Central memory CD8-positive, alpha-beta T cell (primary cell): ENCODE measurements at places on chromosomes 4 and X.
A peak's percentile ranks its signal among the peaks of the same experiment; 100 is the strongest.

DNA sequence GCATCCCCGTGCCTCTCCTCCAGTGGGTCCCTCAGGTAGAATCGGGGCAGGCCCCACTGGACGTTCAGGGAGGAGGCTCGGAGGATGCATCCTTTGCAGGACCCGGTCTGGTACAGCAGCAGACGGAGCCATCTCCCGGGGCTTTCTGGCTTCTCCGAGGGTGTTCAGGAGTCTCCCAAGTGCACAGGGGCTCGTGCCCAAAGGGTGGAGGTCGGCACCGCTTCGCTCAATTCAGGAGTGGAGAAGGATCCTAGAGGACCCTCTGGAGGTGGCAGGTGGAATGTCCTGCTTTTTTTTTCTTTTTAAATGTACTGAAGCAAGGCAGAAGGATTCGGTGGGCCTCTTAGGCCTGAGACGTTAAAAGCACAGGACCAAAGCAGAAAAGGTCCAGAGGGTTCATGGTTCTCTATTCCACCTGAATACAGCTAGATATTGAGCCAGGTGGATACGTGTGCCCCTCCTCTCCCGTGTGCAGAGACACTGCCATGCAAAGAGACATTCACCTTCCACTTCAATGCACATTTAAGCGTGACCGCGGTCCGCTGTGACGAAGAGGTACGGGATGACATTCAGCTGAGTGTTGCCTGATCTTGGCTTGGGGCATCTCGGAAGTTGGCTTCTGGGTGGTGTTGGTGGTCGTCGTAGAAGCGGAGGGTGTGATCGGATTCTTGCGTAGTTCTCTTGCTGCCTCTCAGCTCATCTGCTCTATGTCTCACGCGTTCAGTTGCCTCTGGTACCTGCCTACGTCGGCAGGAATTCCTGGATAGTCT lies 281.2 kb upstream of the AGTR2 start:
- no peak for DNase-seq

GRCh38 chrX:104697294-104697693 lies 131.3 kb downstream of the IL1RAPL2 start:
- no peak for DNase-seq

GRCh38 chr4:84583876-84584380 lies 1.0 kb downstream of the CDS1 start:
- DNase-seq = no peak

DNA sequence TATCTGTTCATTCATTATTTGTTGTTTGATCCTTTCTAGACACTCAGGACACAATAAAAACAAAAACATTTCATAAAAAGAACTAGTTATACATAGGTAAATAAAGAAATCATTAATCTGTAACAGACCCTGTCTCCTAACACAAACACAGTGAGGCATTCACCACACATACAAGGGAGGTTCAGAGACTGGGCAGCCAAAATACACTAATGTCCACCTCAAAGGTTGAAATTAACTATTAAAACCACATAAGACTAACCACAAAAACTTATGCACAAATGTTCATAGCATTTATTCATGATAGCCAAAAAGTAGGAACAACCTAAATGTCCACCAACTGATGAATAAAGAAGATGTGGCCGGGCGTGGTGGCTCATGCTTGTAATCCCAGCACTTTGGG lies 7.8 kb downstream of the PAPSS1 start:
- DNase-seq = no peak

DNA sequence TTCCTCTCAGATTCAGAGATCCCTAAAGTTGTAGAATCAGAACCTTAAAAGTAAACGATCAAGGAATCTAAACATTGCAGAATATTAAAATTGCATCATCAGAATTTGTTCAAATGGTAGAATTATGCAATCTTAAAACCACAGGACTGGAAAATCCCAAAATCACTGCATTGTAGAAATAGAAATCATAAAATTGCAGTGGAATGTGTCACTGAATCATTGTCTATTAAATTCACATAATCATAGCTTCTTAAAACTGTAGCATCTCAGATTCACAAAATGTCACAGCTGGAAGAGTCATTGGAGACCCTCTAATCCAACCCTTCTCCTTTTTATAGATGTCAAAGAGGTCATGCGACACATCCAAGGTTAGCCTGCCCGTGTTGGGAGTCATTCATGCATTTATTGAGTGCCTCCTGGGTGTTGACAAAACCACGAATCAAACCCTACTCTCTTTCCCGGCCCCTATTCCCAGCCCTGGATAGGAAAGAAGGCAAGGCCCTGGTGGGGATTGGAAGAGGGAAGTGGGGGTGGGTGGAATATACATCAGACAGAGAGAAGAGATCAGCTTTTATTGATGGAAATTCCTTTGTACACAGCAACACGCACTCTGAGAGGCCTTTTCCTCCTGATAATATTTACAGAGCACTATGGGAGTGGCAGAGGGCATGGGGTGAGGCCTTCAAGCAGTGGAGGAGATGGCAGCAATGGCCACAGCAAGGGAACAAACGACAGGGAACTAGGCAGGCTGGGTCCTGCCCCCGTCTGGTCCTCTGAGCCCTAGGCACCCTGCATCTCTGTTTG lies 15.4 kb downstream of the IQSEC2 start:
- DNase-seq = no peak

DNA sequence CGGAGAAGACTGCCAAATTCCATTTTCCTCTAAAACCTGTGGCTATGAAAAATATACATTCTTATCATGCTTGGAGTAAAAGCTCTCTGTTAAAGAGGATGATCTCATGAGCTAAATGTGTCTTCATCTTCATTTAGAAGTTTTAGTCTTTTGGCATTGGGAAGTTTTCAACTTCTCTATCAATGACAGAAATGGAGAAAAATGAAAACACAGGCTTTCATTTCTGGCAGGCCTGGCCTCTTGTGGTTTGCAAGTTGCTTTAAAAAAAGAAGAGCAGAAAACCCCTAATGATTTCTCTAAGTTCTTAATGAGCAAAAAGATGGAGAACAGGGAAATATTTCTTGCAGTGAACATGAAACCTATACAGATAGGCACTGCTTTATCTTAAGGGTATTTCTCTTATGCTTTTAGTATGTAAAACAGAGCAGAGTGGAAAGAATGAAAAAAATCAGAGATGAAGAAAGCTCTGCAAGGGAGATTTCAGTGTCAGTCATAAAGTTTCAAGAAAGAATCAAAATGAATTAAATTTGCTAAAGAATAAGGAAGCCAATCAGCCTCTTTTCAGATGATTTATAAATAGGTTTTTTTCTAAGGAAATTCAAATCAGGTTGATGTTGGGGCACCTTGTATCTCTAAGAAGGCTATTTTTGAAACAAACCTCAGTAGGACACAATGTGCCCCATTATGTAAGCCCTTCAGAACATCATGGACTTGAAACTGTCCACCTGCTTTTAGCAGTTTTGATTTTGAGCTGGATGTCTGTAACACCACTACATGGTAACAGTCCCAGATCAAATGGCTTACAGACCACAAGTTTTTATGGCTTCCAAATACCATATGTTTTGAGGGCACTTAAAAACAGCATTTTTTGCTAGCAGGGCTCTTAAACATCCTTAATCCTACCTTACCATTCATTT lies 225.0 kb downstream of the GRIA3 start:
- DNase-seq = no peak

GRCh38 chrX:103453655-103454054 lies 65.6 kb downstream of the RAB40A start:
- DNase-seq = no peak

- no peak for DNase-seq
Observed at GRCh38 chrX:150262456-150262855, 100.7 kb upstream of the MAMLD1 start.

DNA sequence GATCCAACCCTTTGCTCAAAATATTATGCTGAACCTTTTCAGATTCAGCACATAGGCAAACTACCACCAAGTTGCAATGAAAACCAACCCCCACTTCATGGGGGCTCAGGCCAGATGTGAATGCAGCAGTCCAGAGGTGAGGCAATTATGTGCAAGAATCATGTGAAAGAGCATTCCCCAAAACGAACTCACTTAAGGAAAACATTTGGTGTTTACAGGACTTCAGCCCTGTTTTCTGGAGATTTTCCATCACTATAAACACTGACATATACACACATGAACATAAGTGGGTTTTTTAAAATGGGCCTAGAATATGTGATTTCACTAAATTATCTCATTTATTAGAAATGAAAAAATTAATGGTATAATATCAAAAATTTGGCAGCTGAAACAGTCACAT lies 31.5 kb downstream of the BMP3 start:
- no peak for DNase-seq

DNA sequence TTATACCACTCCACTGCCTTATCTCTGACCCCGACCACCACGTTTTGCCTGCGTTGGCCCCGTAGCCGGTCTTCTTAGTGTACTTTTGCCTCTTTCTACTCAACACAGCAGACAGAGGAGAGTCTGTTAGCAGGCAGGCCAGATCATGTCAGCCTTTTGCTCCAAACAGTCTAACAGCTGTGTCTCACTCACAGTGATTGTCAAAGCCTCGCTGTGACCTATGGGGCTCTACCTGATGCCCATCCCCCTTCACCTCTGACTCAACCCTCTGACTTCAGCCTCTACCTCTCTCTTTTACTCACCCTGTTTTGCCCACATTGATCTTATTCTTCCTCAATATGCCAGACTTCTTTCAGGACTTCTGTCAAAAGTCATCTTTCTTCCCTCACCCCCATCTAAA lies 127.1 kb downstream of the TRIML1 start:
- no peak for DNase-seq

DNA sequence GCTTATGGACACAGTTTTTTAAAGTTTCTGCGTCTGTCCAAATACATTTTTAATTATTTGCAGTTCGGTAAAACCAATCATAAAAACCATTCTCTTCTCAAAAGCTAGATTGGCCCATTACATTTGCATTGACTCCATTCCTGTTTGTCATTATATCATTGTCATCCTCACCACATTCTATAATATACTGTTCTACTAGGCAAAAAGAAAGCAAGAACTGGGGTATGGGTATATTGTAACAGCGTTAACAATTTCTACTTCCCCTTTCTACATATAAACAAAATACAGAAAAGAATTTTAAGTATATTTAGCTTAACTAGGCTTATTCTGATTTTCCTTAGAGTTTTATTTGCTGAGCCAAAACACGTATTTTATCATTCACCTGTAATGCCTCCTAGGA lies 91.8 kb downstream of the RAP1GDS1 start:
- no peak for DNase-seq

DNA sequence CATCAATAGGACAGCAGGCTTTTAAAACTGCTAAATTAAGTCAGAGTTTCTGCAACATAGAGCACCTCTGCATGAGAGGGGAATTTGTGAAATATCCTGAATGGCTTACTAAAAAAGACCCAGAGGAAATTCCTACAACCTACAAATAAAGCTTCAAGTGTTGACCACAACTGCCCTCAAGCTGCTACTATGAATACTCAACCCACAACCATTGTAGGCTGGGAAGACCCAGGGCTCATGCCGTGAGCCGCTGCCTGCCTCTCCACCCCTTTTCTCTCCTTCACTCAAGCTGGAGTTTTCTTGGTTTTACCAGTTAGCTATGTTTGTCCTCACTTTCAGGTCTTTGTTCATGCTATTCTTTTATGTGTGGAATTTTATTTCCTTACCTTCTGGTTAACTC lies 151.6 kb downstream of the EMCN start:
- DNase-seq = no peak

DNA sequence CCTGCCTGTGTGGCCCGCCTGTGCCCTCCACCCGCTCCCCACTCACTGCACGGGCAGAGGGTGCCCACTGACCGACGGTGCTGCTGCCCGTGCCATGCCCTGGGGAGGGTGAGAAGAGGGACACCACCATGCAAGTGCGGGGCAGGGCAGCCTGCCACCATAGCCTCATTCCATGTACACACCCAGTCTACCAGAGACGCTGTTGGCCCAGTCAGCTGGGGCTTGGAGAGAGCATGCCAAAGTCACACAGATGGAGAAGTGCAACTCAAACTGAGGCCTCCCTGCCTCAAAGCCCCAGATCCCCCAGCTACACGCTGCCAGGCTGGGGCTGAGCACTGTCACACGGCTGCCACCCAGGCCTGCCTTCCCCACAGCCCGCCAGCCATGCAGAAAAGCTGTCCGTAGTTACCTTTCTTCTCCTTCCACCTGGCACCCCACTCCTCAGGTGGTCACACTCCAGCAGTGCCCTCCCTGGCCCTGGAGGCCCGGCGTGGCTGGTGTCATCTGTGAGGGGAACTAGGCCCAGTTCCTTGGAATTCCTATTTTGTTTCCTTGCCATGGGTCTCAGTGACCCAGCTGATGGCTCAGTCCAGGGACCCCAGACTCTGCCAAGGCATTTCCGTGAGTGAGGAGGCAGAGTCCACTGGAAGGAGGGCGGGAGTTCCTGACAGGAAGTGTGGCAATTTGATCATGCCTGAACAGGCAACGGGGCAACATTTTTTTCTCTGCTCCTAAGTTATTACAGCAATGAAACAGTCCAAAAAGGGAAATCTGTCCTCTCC lies at the start of gene SLC2A9:
SLC2A9 (minus strand) TSS at position 627 of the 782 bp plus-strand sequence; CDS start at position 559, 68 bp downstream.
- no peak for DNase-seq

GRCh38 chr4:81499840-81500239 lies 28.1 kb upstream of the RASGEF1B start:
- DNase-seq = no peak

DNA sequence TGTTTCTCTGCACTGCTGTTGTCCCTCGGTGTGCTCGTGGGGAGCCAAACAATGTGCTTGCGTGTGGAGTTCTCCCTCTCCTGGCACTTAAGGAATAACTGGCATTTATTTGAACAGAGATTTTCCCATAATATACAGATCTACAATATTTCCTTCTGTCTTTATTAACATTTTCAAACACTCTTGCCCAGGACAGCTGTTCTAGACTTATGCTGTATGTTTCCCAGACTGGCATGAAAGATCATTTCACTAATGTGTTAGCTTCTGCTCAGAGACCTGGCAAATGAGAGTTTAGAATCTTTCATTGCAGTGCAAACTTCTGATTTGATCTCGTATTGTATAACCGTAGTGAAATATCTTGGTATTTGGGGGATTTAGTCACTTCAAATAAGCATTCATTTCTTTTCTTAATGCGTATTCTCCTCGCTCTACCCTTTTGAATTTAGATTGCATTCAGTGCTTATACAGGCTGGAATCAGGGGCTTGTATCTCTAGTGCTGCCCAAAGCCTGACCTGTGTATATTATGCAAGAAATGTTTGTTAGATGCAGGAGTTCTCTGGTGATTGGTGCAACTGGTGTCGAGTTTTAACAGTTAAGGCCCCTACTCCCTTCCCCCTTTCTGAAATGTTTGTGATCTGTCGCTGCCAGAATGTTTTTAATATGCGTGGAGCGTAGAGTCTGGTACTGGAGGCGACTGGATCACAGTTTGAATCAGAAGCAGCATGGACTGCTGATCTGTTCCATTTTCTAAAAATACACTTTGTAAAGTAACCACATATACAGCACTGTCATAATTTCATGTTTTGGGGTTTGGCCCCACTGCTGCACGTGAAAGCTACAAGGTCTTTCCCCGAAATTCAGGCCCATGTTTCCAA lies 326.3 kb downstream of the ARHGAP10 start:
- DNase-seq = no peak

- no peak for DNase-seq
Observed at GRCh38 chr4:52889778-52890520, 27.8 kb downstream of the RASL11B start.

DNA sequence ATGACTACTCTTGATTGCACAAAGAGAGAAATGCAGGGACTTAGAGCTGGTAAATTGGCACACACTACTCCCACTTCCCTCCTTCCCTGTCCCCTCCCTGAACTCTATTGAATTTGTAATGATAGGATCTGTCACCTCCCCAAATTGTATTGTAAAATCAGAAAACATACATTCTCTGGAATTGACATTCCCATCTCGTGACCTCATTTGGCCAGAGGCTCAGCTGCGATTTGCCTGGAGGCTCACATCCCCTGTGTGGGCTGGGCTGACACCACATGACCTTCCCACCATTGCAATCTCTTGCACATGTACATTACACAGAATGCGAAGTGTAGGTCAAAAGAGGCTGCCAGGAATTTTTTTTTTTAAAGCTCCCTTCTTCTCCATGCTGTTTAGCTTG lies 172.1 kb downstream of the MID1IP1 start:
- DNase-seq = no peak

GRCh38 chrX:35625714-35626113 lies 172.4 kb upstream of the MAGEB16 start:
- DNase-seq = peak; percentile 12
